Activated naive CD4-positive, alpha-beta T cell treated with anti-CD3 and anti-CD28 coated beads, Interleukin-2, amount 50 U/mL, for 72 hours (primary cell): ENCODE measurements at places on chromosomes 7 and 10.

GRCh38 chr10:43314626-43315495, 48.0 kb upstream of the RASGEF1A start:
- DNase-seq, result no peak

DNA sequence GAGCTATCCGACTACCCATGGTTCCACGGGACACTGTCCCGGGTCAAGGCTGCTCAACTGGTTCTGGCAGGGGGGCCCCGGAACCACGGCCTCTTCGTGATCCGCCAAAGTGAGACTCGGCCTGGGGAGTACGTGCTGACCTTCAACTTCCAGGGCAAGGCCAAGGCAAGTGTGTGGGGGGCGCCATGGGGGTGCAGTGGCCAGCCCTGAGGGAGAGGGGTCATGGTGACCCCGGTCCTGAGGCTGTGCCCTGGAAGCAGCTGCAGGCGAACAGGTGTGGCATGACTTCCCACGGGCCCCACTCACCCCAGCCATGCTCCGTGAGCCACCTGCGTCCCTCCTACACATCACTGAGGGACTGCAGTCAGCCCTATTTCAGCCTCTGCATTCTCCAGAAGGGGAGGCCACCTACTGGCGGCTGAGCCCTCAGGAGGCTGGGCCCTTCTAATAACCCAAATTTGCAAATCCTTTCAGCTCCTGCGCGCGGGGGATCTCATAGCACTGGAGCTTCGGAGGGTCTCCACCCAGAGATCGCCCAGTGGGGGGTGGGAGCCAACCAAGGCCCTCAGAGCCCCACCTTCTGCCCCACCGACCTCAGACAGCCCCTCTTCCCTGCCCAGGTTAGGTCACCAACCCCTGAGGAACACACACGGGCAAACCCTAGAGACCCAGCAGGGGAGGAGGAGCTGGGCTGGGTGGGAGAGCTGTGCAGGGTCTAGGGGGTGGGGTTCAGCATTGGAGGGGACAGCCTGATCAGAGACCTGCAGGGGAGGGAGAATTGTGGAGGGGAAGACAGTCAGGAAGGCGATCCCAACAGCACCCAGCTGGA, 30.8 kb downstream of the SH2B2 start:
- DNase-seq, result no peak

- no peak for DNase-seq
These were observed 134.5 kb downstream of the PKD1L1 start for GRCh38 chr7:47813620-47814260.

DNA sequence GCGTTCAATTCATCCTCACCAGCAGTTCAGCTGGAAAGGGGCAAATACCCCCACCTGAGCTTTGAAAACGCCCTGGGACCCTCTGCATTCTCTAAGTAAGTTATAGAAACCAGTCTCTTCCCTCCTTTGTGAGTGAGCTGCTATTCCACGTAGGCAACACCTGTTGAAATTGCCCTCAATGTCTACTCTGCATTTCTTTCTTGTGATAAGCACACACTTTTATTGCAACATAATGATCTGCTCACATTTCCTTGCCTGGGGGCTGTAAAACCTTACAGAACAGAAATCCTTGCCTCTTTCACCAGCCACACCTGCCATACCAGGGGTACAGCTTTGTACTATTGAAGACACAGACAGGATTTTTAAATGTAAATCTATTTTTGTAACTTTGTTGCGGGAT, 155.8 kb upstream of the LANCL2 start:
- DNase-seq, result no peak

DNA sequence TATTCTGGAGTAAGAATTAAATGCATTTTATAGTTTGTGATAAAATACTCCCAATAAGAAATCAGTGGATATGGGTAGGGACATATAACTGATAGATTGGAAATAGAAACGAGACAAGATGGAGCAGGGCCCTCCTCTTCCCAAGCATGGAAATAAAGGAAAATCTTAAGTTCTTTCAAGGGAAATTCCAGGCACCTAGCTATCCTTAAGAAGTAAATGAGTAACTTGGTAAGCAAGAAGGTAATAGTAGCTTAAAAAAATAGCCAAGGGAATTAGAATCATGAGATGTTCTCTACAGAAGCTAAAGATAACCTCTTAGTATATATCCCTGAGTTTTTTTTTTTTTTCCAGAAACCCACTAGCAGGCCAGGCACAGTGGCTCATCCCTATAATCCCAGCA, 105.5 kb upstream of the FAM3C start:
- DNase-seq, result no peak

DNA sequence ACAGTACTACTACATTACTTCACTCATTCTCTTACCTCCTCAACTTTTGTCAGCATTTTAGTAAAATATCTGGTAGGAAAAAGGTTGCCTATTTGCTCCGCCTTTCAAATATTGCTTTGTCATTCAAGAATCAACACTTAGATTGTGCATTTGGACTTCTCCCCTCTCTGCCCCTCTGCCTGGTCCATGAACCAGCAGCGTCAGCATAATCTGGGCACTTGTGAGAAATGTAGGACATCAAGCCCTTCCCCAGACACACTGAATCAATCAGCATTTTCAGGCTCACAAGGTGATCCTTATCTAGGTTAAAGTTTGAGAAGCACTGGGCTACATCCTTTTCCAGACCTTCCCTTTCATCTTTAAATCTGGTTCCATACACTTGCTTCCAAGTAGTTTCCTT, 16.3 kb downstream of the SLC13A1 start:
- DNase-seq, result no peak

- no peak for DNase-seq
These were observed 320.7 kb downstream of the HGF start for GRCh38 chr7:81449105-81449504.

DNA sequence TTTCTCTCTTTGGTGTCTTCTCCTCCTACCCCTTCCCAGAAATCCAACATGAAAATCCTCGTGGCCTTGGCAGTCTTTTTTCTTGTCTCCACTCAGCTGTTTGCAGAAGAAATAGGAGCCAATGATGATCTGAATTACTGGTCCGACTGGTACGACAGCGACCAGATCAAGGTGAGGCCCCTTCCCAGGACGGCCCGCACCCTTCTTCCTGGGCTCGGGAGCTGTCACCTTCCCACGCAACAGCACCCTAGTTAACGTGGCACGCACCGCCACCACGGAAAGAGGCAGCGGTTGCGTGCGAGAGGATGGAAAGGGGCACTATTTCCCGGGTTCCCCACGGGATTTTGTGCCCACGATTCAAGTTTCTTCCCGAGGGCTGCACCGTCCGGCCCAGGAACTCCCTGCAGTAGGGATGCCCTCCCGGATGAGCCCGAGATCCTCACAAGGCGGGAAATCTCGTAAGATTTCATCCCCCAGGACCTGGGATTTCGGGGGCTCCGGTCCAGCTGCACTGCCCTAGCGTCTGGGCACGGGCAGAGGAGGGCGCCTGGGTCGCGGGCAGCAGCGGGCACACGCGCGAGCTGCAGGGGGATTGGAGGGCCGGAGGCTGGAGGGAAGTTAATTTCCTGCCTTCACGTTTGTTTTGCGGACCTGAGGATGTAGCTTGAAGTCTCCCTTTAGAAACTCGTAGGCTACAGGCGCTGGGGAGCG, 834 bp downstream of the TAC1 start:
- no peak for DNase-seq

DNA sequence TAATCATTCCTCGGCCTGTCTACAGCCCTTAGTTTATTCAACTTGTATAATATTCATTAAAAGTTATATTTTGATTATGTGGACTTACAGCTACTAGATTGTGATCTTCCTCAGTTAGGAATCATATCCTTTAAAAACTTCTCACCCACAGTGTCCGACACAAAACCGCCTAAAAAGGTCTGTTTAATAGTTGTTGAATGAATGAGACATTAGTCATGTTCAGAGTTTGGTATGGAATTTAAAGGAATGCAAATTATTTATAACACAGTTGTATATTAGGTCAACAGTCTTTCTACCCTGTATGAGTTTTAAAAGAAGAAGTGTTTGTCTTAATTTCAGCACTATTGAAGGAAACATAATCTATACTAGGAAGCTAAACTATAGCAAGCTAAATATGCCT, 390.0 kb downstream of the ARL4A start:
- DNase-seq, result no peak

- no peak for DNase-seq
These were observed 30.1 kb downstream of the KLF6 start for GRCh38 chr10:3754727-3755439.

DNA sequence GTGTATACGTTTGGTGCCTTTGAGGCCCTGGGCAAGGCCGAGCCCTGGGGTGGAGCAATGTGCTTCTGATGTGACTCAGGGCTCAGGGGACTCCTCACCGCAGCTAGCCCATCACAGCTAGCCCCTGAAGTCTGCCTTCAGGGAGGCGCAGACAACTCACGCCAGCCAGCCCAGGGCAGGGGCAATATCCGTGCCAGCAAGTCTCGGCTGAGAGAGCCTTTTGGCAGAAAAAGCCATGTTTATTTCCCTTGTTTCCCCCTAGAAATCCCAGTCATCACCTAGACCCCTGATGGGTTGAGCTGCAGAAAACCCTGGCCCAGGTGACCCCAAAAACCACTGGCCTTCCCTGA, 90.4 kb downstream of the CHST15 start:
- DNase-seq, result peak; percentile 20

DNA sequence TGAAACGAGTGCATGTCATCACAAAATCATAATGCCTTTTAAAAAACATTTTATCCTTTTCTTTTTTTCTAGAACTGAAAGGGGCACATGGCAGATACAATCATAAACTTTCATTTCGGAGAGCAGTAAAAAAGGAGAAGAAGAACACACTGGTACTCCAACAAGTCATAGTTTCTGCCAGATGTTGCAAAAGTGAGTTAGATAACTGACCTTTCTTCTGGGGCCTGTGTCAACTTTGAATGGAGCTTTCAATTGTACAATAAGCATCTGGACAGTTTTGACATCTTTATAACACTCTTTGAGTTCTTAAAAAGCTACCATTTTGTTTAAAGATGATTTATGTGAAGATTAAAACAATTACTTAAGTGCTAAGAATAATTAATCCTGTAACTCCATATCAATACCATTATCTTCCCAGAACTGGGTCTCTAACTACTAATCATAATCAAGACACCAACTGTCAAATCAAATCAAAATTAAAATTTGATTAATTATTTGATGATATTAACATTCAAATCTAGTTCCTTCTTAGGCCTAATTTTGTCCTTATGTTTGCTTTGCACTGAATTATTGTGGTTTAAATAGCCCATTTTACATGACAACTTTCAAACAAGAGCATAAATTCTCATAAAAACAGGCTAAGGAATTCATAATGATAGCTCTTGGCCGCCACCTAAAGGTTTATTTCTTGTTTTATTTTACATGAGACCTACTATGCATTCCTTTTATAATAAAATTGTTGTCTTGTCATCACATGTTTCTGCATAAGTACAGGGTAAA, 19.5 kb upstream of the ITGB8 start:
- DNase-seq, result no peak

DNA sequence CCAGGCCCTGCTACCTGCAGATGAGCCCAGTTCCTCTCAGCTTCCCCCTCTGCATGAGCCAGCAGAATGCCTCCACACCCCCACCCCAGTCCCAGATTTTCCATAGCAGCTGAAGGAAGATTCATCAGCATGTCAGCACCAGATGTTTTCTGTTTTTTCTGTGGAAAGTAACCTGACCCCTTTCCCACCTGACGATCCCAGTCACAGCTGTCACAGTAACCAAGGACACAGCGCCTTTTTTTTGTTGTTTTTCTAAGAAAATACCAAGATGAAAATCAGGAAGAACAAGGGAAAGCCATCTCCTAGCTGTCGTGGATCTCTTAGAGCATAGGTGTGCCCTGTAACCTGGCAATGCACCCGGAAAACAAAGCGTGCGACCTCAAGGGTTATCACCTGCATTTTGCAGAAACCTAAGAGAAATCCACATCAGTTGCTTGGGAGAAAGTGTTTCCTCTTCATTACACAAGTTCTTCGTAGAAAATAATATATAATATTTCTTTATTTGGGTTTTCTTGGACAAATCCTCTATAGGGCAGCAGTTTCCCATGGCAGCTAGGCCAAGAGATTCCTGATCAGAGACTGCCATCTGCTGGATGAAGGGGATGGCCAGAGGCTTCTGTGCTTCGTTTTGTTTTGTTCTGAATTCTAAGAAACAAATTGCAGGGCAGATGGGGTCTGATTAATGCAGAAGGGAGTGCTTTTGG, 401.9 kb downstream of the TNS3 start:
- DNase-seq, result no peak

DNA sequence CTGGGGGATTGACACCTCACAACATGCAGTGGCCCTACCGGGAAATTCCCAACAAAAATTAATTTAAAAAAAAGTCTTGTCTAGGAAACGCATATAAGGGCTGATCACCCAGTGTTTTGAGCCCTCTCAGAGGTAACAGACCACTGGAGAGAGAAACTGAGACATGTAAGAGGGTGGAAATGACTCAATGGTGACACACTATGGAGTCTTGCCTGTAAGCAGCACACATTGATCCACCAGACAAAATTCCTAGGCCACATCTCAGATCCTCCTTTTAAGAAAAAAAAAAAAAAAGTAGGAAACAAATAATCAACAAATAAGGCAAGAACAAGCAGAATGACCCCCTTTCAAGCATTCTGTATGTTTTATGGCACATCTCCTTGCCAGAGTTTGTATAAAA, 296.2 kb downstream of the MAGI2 start:
- no peak for DNase-seq

- DNase-seq, result no peak
These were observed 24.0 kb upstream of the SNX10 start for GRCh38 chr7:26267601-26268166.

DNA sequence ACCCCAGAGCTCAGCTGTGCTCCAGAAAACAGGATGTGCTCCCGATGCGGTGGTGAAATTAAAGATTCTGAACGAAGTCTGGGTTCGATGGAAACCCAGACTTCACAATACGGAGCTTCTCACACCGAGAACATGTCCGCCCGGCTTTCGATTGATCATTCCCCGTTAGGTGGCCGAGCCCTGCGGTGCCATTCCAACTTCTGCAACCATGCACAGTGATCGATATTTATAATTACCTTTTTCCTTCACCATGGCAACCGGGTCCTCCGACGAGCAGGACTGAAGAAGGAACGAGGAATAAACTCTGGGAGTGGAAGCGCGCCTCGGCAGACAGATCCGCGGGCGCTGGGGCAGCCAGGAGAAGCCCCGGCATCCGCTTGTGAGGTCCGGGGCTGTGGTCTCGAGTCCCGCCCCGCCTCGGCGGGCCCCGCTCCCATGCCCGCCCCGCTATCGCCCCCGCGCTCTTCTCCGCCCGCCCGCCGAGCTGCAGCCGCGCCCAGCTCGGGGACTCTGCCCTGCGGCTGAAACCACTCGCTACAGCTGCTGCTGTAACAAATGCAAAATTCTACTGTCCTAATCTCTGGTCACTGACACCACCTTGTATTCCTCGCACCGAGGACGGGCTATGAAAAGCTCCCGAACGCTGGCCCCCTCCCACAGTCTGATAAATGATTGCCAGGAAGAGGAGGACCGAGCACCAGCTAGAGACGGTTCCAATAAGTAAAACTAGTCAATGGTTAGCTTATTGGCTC, 26.2 kb downstream of the ABLIM1 start:
- peak; percentile 27 for DNase-seq

GRCh38 chr7:155282671-155283070, 15.0 kb upstream of the INSIG1 start:
- no peak for DNase-seq

GRCh38 chr7:141930211-141930610, 14.0 kb downstream of the OR9A4 start:
- DNase-seq, result no peak

GRCh38 chr7:132840199-132840598, 241.7 kb downstream of the CHCHD3 start:
- no peak for DNase-seq
